ENCODE measurements at places on chromosomes 5 and 9.

DNA sequence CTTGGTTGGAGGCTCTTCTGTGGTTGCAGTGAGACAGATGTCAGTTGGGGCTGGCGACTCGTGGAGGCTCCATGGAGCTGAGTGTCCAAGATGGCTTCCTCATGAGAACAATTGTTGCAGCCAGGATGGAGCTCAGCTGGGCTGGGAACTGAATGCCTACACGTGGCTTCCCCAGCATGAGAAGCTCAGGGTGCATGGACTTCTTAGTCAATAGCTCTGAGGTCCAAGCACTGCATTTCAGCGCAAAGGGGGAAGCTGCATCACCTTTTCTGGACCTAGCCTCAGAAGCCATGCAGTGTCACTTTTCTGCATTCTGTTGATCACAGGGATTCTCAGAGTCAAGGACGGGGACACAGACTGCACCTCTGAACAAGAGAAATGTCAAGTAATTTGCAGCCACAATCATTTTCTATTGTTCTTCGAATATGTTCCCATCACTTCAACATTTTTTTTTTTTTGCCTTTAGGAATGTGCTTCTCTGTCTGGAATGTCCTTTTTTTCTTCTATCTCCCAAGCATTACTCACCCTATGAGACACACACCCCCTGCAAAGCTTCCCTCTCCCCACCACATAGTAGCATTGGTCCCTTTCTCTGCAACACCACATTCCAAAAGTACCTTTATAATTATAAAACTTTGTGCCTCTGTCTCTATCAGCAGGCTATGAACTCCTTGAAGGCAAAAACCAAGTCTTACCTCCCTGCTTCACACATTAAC lies 57.5 kb upstream of the STK32A start:
- DNase-seq = no peak

GRCh38 chr9:131965841-131966240 lies 113.8 kb downstream of the MED27 start:
- DNase-seq = no peak

GRCh38 chr5:149161026-149161687 lies 19.9 kb downstream of the ABLIM3 start:
- DNase-seq = no peak

DNA sequence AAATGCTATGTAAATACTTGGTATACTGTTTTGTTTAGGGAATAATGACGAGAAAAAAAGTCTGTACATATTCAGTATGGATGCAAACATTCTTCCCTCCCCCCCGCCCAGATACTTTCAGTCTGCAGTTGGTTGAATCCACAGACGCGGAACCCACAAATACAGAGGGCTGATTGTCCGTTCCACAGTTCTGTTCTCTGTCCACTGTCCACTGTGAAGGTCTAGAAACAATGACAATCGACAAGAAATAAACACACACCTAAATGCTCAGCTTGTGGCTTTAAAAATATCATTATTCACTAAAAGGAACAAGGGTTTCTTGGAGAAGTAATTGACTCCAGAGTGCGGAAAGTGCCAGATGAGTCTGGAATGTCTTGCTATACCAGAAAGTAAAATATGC lies 109.1 kb downstream of the TMEM161B start:
- DNase-seq = no peak

- no peak for DNase-seq
Observed at GRCh38 chr9:5352637-5353248, 13.1 kb upstream of the RLN1 start.
